ENCODE measurements at places on chromosomes 3 and 15. TPM values are rescaled to one million over a fixed set of nuclear protein-coding genes. Genes with fewer than 3 reads are reported as not detected.

GRCh38 chr15:75153087-75153486 lies 48.6 kb upstream of the C15orf39 start:
- peaks cover 15% of the 10 kb centered on the region for H3K4me1 ChIP-seq
- H3K4me3 ChIP-seq = no peak overlapping the region
- peak; percentile 39 for DNase-seq
- no peak overlapping the region for H3K27ac ChIP-seq

DNA sequence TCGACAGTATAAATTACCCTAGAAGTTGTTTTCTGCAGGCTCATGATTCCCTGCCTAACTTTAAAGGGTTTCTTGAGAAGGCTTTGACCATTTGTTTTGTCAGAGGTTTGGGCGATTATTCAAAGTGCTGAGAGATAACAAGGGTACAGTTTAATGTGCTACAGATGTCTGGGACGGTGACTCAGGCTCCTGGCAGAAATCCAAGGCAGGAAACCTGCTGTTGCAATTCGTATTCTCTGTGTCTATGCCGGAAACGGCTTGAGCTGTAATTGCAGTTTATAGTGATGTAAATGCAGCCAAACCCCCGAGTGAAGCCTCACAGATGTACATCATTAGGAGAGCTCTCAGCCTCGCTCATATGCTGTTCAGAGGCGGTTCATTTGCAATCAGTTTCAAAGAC lies 65.6 kb downstream of the SYNPR start:
- H3K36me3 ChIP-seq = no peaks in the 10 kb centered on the region
- peaks cover 12% of the 10 kb centered on the region for H3K4me1 ChIP-seq
- peak; percentile 95 for DNase-seq
- H3K27ac ChIP-seq = 0 out of 2 replicates have a peak overlapping the region, but pooled peaks have one; percentile 3

DNA sequence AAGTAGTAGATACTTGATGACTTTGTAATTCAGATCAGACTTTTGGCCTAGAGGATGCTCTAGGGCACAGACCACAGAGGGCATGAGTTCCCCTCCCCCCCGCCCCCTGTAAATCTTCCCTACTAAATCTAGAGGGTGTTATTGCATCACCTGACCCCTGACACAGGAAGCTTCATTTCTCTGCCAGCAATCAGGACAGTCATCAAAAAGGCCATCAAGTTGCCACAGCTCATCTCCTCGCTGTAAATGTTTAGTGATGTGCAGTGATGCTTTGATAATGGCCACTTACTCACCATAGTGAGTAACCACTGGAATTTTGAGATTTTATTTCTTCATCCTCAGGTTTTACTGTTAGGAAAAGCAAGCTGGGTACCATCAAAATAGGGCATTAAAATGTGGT lies 289.2 kb upstream of the CHRM5 start:
- H3K36me3 ChIP-seq = no peaks in the 10 kb centered on the region
- no peak overlapping the region for H3K4me3 ChIP-seq
- peaks cover 36% of the 10 kb centered on the region for H3K27me3 ChIP-seq
- DNase-seq = peak; percentile 37

The LEO1 gene
- 28.1 TPM for total RNA-seq

The ROPN1B gene
- total RNA-seq = not detected

The ATP13A4 gene
- total RNA-seq = not detected
